ENCODE measurements at places on chromosomes 7 and 10.

DNA sequence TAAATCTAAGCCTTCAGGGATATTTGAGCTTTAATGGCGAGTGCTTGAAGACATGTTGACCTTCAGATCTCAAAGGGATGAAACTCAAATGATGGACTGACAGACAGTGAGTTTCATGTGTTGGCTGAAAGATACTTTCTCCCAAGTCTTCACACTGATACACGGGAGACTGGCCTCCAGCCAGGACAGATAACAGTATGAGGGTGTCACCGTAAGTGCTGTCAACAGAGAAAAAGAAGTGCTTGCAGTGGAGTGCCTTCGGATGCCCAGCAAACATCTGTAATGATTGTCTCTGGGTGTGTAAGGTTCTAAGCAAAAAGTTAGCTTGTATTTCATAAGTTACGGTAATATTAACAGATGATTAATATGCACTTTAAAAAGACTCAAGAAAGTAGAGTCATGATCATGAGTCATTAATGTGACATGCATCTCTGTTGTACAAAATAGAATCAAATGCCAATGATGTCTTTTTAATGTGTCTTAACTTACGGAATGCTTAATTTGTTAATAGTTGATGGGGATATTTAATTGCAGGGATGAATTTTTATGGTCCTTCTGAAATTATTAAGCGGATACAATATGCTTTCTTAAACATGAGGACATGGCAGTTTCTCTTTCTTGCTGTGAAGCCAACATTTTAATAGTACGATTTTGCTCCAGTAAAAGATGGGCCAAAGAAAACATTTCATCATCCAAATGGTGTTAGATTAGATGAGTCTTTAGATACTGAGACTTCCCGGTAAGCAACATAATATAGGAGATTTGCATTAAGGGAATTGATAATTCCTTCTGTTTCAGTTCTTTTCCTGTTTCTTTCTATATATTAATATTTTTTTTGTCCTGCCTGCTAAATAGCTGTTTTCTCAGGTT lies 292.5 kb downstream of the GALNT17 start:
- DNase-seq = no peak

DNA sequence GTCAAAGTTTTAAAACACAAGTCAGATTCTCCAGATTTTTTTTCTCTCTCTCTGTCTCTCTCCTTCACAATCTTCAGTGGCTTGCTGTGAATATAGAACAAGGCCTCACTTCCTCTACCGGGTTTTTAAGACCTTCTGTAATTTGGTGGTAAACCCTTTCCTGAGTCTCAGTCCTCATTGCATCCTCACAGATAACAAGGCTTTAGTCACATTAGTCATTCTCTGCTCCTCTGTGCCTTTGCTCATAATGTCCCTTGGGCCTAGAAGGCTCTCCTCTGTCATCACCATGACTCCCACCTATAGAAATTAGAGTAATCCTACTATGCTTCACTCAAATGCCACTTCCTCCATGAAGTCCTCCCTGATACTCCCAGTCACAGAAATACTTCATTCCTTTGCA lies 172.7 kb upstream of the HPS1 start:
- DNase-seq = no peak

- no peak for DNase-seq
Observed at GRCh38 chr7:40489844-40490602, 355.2 kb downstream of the SUGCT start.

- DNase-seq = no peak
Observed at GRCh38 chr10:108064746-108065260, 900.3 kb upstream of the SORCS1 start.

- DNase-seq = no peak
Observed at GRCh38 chr7:159177284-159177953, 32.8 kb upstream of the VIPR2 start.

GRCh38 chr10:10642189-10642588 lies 375.5 kb upstream of the CELF2 start:
- DNase-seq = no peak
